ENCODE measurements at places on chromosomes 3 and 15.
A peak's percentile ranks its signal among the peaks of the same experiment; 100 is the strongest.

- no peak for DNase-seq
Measured at GRCh38 chr15:69636169-69636915, 183.7 kb downstream of the RPLP1 start.

DNA sequence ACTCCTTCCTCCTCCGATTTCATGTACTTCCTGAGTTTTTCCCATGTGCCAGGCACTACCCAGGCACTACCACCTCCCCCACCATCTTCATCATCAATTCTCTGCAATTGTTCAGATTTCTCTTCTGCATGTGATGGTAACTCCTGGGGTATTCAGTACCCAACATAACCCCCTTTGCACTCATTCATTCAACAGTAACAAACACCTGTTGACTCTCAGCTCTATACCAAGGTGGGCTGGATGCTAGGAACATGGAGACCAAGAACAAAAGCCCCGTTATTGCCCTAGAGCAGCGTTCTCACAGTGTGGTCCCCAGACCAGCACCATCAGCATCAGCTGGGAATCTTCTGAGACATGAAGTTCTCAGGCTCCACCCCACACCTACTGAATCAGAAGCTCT, 113.0 kb upstream of the CHD2 start:
- no peak for DNase-seq

DNA sequence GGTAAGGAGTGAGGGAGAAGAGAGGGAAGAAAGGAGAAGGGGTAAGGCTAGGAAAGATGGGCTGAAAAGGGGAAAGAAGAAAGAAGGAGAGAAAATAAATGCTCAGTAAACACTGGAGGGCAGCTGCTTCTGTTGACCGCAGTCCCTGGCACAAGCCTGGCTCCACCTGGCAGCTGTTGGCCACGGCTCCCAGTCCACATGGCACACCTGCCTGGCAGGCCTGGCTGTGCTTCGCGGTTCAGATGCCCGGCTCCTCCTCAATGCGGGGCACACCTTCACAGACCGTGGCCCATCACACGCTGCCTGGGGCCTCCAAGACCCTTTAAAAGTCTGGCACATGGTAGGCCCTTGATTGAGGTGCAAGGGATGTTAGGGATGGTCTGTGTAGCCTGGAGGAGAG, 516.8 kb upstream of the PROK2 start:
- DNase-seq, result no peak

- peak; percentile 44 for DNase-seq
Measured at GRCh38 chr15:90286678-90287077, 21.2 kb downstream of the NGRN start.

GRCh38 chr3:106036696-106037095, 167.9 kb upstream of the CBLB start:
- no peak for DNase-seq

- DNase-seq, result no peak
Measured at GRCh38 chr15:96331144-96331944, 844 bp downstream of the NR2F2 start.

GRCh38 chr15:66644000-66644787, 57.8 kb upstream of the SMAD6 start:
- no peak for DNase-seq

- DNase-seq, result no peak
Measured at GRCh38 chr15:51172193-51172592, 77.5 kb upstream of the TNFAIP8L3 start.

DNA sequence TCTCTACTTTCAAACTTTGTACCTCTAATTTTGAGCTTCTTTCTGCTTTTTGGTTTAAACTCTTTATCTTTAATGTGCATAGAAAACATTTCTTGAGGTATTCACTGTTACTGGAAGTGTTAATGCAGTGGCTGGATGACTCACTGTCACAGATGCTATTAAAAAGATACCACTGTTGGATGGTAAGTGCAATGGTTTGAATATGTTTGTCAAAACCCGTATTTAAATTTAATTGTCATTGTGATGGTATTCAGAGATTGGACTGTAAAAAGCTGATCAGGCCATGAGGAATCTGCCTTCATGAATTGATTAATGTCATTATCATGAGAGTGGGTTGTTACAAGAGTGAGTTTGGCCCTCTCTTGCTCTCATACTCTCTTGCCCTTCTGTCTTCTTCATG, 70.6 kb downstream of the AP4E1 start:
- DNase-seq, result no peak

GRCh38 chr15:78850941-78851755, 21.5 kb upstream of the MORF4L1 start:
- DNase-seq, result no peak

- no peak for DNase-seq
Measured at GRCh38 chr3:159797771-159798170, 190.9 kb upstream of the IL12A start.

GRCh38 chr3:152583963-152584362, 251.0 kb upstream of the P2RY1 start:
- no peak for DNase-seq

GRCh38 chr3:122628567-122628966, 51.1 kb downstream of the PARP15 start:
- no peak for DNase-seq

DNA sequence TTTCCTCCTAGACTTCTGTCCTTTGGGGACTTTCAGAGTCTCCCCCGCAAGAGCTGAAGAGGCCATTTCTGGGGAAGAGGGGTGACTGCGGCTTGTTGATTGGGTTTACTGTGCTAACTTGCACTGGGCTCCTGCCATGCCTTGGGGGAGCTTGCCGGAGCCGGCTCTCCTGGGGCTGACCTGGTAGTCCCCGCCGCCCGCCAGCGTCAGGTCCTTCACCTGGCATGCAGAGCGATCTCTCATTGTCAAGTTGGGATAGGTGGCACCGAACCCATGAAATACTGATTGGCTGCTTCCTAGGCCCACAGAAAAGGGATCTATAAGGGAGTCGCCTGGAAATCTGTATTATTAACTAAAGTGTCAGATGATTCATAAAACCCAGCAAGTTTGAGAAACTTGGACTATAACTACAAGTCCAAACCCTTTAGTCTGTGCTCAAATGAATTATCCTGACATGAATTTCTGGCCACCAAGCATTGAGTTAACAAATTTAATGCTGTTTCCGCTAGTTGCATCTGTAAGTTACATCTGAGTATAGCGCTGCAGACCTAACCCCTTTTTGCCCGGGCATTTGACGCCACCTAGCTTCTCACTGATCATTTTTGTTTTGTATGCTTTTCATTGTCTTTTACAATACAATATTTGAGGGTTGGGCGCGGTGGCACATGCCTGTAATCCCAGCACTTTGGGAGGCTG, 607 bp upstream of the IMP3 start:
- DNase-seq, result peak; percentile 68

DNA sequence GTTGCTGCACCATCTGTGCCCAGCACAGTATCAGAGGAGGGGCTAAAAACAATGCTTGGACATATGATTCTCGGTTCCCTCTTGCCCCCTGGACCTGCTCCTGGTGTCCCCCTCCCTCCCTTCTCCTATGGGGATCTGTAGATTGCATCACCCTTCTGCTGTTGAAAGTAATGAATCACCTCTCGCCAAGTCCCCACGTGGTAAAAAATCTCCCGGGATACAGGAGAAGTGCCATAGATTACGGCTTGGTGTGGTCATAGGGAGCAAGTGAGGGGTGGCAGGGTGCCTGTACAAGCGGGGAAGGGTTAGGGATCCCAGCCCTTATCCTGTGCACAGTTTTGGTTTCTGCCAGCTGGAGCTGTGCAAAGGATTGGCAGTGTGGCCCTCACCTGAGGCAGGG, 37.7 kb downstream of the AMOTL2 start:
- no peak for DNase-seq

DNA sequence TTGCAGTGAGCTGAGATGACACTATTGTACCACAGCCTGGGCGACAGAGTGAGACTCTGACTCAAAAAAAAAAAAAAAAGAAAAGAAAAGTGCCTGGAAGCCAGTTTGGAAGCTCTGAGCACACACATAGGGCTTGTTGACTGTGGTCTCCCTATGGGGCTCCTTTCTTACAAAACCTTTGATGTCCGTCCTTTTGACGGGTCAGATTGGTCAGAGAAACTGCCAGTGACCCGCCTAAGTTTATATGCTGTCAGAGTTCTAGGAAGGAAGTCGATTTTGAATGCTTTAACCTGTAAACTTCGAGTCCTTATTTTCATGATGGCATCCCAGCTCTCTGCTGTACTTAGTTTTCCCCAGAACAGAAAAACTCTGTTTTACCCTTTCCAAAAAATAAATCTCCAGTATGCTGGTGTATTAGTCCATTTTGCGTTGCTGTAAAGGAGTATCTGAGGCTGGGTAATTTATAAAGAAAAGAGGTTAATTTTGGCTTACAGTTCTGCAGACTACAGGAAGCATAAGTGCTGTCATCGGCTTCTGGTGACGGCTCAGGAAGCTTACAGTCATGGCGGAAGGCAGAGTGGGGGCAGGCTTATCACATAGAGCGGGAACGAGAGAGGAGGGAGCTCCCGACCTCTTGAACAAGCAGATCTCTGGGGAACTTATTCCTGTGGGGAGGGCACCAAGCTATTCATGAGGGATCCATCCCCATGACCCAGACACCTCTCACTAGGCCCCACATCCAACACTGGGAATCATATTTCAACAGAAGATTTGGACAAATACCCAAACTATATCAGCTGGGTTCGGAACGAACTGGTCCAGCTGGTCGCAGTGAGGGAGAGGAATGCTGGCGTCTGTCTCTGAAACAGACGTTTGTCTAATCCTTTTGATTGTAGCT, 72.3 kb downstream of the LMLN start:
- no peak for DNase-seq

DNA sequence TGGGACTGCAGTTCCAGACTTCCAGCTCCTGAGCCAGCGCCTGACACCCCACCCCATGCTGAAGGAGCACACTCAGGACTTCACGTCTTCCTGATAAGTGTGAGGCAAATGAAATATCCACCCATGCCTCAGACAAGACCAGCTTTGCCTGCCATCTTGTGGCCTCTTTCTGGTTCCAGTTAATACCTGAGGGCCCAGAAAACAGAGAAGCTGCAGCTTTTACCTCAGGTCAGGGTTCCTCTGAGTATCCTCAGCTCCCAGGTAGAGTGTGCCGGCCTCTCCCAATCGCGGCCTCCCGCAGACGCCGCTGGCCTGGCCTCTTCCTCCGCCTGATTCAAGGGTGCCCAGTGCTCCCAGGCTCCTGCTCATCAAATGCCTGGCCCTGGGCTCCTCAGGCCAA, 5.1 kb upstream of the KLHL6 start:
- DNase-seq, result no peak

DNA sequence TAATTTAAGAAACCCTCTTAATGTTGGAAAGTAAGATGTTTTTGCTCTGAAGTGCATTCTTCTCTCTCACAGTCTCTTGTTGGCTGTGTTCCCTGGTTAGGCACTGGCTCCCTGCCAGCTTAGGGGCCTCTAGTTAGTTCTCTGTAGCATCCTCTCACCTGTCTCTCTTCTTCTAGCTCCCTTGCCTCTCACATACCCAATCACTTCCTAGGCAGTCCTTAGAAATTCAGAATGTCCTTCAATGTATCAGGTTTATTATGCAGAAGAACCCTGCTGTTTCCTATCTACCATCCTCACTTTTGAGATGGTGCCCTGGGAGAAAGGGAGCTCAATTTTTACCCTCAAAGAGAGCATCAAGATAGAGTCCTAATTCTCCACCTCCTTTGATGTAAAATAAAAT, 36.2 kb upstream of the CPNE4 start:
- DNase-seq, result no peak

DNA sequence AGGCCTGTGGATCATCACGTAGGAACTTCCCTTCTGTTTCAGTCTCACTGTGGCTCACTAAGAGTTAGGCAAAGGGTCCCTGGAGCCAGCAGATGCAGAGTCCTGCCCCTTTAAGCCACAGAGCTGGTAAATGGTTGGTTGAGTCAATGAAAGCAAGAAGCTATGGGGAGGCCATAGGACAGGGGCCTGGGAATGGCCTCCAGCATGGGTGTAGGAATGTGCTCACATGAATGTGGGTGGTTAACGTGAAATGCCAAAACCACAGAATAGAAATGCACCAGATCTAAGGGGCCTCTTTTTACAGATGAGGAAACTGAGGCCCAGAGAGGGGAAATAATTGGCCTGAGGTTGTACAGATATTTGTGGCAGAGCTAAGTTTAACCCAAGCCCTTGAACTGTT, 150.3 kb downstream of the TLE3 start:
- DNase-seq, result no peak

DNA sequence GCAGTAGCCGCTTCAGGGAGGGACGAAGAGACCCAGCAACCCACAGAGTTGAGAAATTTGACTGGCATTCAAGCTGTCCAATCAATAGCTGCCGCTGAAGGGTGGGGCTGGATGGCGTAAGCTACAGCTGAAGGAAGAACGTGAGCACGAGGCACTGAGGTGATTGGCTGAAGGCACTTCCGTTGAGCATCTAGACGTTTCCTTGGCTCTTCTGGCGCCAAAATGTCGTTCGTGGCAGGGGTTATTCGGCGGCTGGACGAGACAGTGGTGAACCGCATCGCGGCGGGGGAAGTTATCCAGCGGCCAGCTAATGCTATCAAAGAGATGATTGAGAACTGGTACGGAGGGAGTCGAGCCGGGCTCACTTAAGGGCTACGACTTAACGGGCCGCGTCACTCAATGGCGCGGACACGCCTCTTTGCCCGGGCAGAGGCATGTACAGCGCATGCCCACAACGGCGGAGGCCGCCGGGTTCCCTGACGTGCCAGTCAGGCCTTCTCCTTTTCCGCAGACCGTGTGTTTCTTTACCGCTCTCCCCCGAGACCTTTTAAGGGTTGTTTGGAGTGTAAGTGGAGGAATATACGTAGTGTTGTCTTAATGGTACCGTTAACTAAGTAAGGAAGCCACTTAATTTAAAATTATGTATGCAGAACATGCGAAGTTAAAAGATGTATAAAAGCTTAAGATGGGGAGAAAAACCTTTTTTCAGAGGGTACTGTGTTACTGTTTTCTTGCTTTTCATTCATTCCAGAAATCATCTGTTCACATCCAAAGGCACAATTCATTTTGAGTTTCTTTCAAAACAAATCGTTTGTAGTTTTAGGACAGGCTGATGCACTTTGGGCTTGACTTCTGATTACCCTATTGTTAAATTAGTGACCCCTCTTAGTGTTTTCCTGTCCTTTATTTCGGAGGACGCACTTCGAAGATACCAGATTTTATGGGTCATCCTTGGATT, at the start of gene MLH1:
TSS of gene MLH1 (plus strand) at position 193 of the 958 bp plus-strand sequence. CDS start at position 223, 30 bp downstream.
- peak; percentile 99 for DNase-seq

Measured in CD8-positive, alpha-beta memory T cell (primary cell).